ENCODE measurements at places on chromosomes 3 and 15.

DNA sequence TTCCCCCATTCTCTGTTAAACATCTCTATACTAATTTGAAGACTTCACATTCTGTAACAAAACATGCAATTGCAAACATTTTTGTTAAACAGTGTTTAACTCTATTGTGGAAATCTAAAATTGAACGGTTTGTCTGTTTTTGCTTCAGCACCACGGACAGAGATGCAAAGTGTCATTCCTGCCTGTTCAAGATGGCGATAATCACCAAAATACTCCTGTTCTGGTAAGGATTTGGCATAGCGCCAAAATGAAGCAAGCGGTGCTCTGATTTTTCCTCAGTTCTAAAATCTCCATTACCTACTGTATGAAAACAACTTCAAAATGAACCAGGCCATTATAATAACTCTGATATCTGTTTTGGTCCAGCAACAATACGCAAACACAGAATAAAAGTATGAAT is 129.7 kb upstream of the TUSC7 start:
- peak; percentile 10 for DNase-seq

DNA sequence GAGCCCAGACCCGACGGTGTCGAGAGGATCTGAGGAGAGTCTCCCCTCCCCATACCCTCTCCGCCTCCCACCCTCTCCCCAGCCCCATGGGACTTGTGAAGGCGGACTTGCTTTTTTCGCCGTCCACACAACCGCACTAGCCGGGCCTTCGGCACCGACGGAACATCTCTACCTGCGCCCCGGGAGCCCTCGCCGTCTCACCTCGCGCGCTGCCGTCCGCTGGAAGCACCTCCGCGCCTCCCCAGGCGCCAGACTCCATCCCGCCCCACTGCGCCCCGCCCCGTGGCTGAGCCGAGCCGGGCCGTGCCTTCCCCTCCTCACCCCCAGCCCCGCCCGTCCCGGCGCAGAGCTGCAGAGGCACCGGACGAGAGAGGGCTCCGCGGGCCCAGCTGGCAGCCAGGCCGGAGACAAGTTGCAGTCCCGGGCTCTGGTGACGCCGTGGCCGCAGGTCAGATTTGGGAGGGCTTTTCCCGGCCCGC is at the start of the genes DUOX1 and DUOXA1:
DUOX1 (plus strand) TSS at position 344 of the 479 bp plus-strand sequence. CDS start 1,973 bp downstream, outside the sequence.
DUOXA1 (minus strand) TSS at position 229 of the 479 bp plus-strand sequence. CDS start 6,865 bp downstream, outside the sequence.
- DNase-seq: no peak

DNA sequence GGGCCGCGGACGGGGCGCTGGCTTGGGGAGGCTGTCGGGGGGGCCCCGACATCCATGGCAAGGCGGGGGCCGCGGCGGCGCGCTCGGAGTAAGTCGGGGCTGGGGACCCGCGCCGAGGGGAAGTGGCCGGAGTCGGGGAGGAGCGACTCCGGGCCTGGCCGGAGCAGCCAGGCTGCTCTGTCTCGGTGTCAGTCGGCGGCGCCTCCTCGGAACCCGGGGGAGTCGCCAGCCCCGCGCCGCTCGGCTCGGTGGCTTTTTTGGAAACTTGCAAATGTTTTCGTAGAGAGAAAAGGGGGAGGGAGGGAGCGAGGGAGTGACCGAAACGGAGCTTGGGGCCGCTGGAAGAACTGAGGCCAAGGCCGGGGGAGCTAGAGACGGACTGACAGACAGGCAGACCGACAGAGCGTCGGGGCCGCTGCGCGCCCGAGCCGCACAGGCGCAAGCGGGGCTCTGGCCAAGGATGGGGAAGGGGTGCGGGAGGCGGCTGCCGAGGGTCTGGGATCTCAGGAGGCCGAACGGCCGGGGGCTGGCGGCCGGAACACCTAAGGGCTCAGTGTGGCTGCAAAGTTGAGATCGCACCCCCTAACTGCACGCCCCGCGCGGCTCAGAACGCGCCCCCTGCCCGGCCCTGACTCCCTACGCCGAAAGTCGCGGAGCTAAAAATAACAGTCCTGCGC is 5.0 kb downstream of the PTH1R start:
- DNase-seq: peak; percentile 48

GRCh38 chr15:80246425-80246894 is 5.6 kb downstream of the CTXND1 start:
- no peak for DNase-seq

- no peak for DNase-seq
Observed at GRCh38 chr15:101599091-101599490, 53.1 kb downstream of the TM2D3 start.

GRCh38 chr3:139928708-139929505 is 6.1 kb upstream of the CLSTN2 start:
- no peak for DNase-seq

DNA sequence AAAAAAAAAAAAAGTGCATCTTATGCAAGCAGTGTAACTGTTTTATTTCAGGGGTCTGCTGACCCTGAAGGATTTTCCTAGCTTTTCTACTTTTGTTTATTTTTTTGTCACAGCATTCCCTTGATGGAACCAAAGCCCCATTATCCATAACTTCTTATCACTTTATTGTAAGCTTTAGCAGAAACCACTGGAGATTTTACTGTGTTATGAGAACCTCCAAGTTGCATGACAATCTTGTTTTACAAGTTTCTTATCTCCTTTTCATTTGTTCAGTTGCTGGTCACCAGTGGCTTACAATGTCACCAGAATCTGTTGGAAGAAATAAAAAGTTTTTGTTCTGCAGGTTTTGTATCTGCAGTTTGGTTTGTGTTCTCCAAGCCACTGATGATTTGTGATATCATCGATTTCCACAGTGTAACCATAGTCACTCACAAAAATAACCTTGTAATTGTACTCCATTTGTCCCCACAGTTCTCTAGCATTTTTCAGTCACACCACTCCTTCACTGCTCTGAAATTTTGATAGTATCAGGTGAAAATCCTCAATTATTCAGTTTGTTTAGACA is 660.0 kb downstream of the RBMS3 start:
- no peak for DNase-seq

GRCh38 chr3:64574194-64574593 is 113.6 kb downstream of the ADAMTS9 start:
- DNase-seq: no peak

GRCh38 chr3:22141769-22142168 is 390.8 kb upstream of the ZNF385D start:
- no peak for DNase-seq

DNA sequence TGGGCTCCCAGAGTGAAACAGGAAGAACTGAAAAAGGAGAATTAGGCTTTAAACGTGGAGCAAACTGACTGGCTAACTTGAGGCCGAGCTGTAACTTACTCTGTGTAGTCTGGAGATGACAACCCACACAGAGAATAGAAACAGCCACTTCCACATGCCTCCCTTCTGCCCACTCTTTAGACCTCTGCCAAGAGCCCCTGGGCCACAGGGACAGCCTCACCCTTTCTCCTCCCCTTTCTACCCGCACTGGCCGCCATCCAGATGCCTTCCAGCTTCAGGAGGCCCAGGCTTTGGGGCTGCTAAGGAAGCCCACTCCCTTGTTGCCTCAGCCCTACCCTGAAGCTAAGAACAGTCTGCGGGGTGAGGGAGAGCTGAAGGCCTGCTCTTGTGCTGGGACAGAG is 6.8 kb downstream of the ARHGAP31 start:
- peak; percentile 32 for DNase-seq

DNA sequence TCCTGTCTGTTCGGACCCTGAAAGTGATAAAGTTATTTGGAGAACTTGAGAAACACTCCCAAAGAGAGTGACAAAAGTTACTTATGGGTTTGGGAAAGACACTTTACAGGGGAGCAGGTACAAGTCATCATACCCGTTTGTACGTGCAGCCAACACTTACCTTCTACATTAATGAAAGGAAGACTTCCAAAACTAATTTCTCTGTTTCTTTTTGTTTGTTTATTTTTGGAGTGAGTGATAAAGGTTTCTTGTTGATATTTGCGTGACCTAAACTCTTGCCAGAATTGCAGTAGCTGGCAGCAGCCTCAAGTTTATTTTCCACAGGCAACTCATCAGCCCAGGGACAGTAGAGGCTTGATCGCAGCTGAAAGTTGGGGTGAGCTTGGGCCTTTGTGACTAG is 8.4 kb downstream of the ABHD2 start:
- DNase-seq: no peak

DNA sequence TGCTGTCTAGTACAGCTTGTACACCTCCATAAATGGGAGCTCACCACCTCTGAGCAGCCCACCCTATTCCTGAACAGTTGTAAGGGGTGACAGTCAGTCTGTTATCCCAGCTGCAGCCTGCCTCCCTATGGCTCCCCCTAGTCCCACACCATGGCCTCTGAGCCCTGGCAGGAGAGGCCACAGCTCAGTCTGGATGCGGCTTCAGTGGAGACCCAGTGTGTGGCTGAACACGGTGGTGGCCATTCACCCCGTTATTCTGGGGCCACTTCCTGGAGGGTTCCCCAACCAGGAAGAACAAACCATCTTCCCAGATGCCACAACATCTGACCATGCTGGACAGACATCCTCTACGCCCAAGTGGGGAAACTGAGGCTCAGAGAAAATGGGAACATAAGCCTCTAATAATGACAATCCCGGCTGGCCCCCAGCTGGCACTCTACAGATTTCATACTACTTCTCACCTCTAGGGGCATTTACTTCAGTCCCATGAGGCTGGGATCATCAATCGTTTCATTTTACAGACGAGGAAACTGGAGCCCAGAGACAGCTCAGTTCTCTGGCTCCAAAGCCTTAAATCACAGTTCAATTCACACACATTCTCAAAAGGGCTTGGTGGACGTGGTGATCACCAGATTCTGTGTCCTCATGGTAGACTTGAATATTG is 9.2 kb upstream of the GRIP2 start:
- DNase-seq: peak; percentile 37

- DNase-seq: peak; percentile 43
Observed at GRCh38 chr15:70339571-70340493, 242.1 kb upstream of the TLE3 start.

- DNase-seq: no peak
Observed at GRCh38 chr3:9781551-9781950, 10.7 kb downstream of the TADA3 start.

- DNase-seq: peak; percentile 92
Observed at GRCh38 chr15:39102431-39102830, 478.4 kb upstream of the THBS1 start.

DNA sequence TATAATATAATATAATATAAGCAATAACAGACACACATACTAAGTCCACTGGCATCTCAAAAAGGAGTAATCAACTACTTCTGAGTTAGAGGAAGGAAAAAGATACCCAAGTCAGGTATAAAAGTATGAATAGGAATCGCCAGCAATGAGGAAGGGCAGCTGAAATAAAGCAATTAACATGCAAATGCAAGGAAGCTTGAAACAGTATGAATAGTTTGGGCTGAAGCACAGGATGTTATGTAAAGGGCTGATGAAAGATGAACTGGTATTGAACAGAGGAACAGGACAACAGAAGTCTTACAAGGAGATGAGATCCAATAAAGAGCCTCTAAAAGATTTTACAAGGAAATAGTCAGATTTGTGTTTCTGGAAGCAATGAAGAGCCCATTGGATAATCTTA is 7.1 kb downstream of the COPS2 start:
- DNase-seq: no peak

- no peak for DNase-seq
Observed at GRCh38 chr3:72157748-72158638, 373.0 kb upstream of the PROK2 start.

DNA sequence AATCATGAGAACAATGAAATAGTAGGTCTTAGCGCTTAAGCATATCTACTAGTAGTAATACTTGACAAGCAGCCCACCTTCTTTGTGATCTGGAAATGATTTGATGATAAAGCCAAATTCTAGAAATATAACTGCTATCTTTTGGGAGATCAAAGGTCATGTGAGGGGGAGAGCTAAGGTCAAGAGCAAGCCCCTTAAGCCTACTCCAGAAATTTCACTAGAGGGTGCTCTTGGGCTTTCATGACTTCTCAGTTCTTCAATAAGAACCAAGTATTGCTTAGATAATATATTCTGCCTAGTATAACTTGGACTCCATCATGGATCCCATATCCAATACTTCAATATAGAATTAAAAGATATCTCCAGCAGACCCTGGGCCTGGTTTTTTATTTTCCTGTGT is 319.6 kb downstream of the ZBTB20 start:
- DNase-seq: peak; percentile 53

- no peak for DNase-seq
Observed at GRCh38 chr3:86738684-86739083, 252.3 kb downstream of the VGLL3 start.

- DNase-seq: peak; percentile 64
Observed at GRCh38 chr3:89107461-89108290, at the start of gene EPHA3. Gene EPHA3, plus strand, starts transcription at chr3:89107621. Its CDS starts 128 bp downstream, at chr3:89107749.

- DNase-seq: no peak
Observed at GRCh38 chr3:16051691-16052090, 122.8 kb upstream of the GALNT15 start.

DNA sequence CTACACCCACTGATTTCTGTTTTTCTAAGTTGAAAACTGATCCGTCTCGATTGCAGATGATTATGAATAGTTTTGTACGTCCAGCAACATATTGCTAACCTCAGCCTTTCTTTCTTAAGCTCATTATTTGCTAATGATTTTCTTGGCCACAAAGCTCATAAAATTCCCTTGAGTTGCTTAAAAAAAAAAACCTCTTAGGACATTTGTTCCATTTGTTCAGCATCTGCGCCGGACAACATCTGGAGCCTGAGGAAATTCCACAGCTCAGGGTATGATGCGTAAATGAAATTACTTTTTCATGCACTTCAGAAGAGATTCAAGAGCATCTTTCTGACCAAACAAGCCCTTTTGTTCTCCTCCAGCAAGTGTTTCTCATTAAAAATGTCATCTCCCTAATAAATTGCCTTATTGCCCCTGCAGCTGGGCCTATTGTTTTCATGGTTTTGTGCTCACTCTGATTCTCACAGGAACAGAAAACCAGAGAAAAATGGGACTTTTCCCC is 249.1 kb upstream of the MCTP2 start:
- DNase-seq: no peak

DNA sequence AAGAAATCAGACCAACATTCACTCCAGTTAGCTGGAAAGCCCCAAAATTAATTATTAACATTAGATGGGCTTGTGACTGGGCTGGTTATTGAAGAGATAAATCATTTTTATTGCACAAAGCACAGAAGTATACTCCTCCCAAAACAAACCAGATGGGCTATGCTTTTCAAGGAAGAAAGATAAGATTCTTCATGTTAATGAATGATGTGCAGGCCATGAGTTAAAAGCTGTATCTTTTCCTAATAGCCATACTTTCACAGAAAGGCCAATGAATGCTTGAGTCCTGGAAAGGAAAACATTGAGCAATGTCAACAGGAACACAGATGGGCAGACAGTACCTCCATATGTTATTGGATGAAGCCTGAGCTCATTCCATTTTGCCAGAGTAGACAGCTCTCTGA is 55.4 kb downstream of the OCA2 start:
- DNase-seq: no peak

GRCh38 chr3:65545429-65545828 is 493.3 kb downstream of the MAGI1 start:
- DNase-seq: peak; percentile 82

DNA sequence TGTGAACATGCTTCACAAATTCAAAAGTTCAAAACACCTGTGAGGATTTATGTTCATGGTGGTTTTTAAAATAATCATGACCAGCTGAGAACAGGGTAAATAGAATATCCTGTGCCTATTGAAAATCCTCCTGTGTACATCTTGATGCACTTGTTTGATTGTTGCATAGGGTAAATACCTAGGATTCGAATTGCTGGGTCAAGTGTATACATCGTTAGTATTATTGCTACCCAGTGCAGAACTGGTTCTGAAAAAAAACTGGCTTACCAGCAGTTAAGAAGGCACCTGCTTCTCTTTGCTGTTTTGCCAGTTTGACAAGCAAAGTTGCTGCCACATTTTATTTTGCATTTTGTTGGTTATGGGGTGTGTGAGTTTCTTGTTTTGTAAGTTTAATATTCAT is 272.6 kb downstream of the CLSTN2 start:
- no peak for DNase-seq
